ENCODE measurements at places on chromosomes 16 and 17. TPM values are rescaled to one million over a fixed set of nuclear protein-coding genes. Genes with fewer than 3 reads are reported as not detected.

The ZCCHC14 gene
- 40.5 TPM for total RNA-seq

The CCL4 gene
- total RNA-seq, result not detected

The CLEC3A gene
- total RNA-seq, result not detected

The DHRS7C gene
- total RNA-seq, result not detected

DNA sequence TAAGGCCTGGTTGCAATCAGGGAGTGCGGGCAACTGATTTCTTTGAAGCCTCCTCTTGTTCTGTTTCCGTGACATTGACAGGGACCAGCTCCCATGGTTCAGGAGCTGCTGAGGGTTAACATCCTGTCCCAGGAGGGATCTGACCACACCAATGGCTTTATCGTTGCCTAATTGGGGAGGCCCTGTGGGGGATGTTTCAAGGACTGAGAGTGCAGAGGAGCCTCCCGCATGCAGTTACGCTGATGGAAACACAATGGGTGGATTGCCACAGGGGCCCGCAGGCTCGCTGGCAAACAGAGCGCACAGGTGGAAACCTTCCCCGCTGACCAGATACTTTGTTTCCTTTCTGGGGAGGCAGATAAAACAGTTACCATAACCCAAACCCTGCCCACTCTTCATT lies 23.8 kb upstream of the ABCC1 start:
- DNase-seq, result no peak

- DNase-seq, result no peak
These were observed 886.3 kb upstream of the RBFOX1 start for GRCh38 chr16:6446370-6446769.

GRCh38 chr16:31142109-31143010 lies 6.8 kb upstream of the PRSS8 start:
- DNase-seq, result peak; percentile 98

GRCh38 chr16:10667239-10667638 lies 27.5 kb downstream of the TEKT5 start:
- DNase-seq, result no peak

DNA sequence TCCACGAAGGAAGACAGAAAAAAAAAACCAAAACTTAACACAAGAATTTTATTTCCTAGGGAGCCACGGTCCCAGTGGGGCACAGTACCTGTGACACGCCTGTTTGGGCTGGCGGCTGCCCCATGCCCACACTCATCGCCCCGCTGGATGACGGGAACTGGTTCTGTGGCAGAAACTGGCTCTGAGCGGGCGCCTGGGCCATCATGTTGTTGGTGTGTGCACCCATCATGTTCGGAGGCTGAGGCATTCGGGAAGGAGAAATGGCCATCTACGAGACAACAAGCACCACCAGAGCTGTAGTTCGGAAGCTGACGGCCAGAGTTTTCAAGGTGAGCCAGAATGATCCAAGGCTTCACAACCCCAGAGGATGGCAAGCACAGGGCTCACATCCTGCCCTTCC lies 56.3 kb upstream of the TRAP1 start:
- no peak for DNase-seq

DNA sequence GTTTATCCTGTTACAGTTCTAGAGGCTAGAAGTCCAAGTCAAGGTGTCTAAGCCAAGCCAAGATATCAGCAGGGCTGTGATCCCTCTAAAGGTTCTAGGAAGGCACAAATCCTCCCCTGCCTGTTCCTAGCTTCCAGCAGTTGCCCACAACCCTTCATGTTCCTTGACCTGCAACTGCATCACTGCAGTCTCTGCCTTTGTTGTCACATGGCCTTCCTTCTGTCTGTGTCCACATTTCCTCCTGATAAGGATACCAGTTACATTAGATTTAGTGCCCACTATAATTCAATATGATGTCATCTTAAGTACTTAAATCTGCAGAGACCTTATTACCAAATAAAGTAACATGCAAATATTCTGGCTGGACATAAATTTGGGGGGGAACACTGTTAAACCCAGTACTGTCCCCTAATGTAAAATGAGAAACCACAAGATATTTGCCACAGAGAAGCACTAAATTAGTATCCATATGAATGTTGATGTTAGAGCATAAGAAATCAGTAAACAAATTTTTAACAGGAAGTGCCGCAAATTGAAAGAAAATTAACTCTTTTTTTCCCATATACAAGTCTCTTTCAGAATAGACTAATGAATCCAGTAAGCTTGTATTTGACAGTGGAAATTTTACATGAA lies 4.7 kb downstream of the UQCRC2 start:
- no peak for DNase-seq

GRCh38 chr17:81909966-81910839 lies 996 bp downstream of the PCYT2 start:
- peak; percentile 45 for DNase-seq

DNA sequence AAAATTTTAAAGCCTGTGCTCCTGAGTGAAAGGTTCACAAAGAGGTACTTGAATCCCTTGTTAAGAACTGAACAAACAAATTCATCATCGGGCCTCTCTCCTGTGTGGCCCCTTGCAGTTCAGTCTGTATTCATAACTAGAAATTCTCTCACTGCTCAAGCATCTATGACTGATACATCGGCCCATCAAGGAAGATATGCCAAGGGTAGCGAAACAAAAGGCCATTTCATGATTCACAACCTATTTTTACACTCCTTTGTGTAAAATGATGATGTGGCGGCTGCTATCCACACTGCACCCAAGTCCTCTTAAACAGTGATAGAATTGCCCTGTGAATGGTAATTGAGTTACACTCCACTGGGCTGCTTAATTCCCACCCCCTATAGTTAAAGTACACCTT lies 204.6 kb downstream of the STX8 start:
- DNase-seq, result no peak

DNA sequence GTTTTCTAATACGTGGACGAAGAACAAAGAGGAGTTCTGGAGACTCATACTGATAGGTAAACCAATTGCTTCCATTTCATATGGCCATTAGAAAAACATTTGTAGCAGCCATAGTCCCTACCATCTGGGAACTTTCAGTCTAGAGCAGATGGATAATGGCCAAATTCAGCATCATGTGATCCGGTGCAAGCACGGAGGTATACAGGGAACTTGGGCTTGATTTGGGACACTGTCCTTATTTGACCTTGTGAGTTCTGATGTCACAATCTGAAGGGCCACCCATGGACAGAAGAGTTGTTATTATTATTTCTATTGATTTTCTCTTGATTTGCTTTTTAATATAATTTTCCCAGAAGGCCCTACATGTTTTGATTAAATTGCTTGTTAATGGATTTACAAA lies 154.6 kb upstream of the ZNF267 start:
- no peak for DNase-seq

All from progenitor cell of endocrine pancreas (in vitro differentiated cells).